ENCODE measurements at places on chromosomes 6 and 20. TPM values are rescaled to one million over a fixed set of nuclear protein-coding genes. Genes with fewer than 3 reads are reported as not detected.

NEDD9 gene
- 9.0 TPM for polyA plus RNA-seq

GRCh38 chr6:34414999-34415858 is 10.6 kb downstream of the RPS10 start:
- DNase-seq: no peak

DNA sequence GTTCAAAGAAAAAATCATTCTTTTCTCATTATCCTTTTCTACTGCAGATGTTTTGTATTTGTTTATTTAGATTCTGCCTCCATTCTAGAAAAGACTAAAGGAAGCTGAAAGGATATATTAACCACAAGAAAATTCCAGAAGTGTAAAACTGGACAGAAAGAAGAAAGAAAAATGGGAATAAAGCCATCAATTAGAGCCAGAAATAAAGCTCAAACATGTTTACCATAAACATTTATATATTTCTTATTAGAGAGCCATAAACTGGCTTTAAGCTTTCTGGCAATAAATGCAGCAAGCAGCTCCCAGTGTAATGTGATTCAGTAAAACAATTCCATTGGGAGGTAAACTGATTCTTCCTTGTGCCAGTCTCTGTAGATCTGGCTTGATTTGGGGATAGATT is 244.1 kb downstream of the PTPRK start:
- no peak for DNase-seq

DNA sequence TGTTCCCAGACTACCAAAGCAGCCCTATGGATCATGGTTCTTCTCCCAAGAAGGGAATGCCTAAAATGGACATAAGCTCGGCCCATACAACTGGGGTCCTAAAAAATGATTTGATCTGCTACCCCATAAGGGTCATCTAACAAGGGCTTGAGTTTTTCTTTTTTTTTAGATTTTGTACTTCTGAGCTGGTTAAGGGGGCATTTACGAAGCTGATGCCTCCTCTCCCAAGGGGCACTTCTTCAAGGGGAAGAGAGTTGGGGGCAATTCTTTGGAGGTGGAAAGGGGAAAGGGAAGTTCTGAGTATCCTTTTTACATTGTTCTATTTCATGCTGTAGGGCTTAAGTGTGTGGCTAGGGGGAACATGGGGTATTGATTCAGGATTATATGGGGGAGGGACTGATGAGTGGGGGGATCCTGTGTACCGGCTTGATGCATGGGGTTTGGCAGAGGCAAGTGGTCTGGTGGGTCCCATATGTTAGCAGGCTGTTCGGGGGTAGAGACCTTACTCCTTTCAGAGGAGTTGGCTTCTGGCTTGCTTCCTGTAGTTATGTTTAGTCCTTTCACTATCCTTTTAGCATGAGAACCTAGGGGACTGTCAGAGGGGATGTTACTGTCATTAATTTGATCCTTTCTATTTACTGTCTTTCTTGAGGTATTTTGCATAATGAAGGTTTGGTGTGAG is 8.1 kb upstream of the ZNFX1 start:
- no peak for DNase-seq
